Ureter (tissue), 1 donor: ENCODE measurements at places on chromosomes 2 and 18. TPM values are rescaled to one million over a fixed set of nuclear protein-coding genes. Genes with fewer than 3 reads are reported as not detected.

MAIP1 gene
- 14.1 TPM for total RNA-seq

IKZF2 gene
- 118 TPM for total RNA-seq

NCKAP1 gene
- 174 TPM for total RNA-seq

DPP10 gene
- total RNA-seq: 1.0 TPM

SLC11A1 gene
- total RNA-seq: 16.5 TPM

GRCh38 chr18:47901624-47902362, 28.7 kb downstream of the SMAD2 start:
- no peak for DNase-seq

GRCh38 chr2:137206069-137206468, 440.7 kb downstream of the THSD7B start:
- DNase-seq: no peak

GRCh38 chr2:1294900-1295299, 118.4 kb upstream of the TPO start:
- DNase-seq: no peak

DNA sequence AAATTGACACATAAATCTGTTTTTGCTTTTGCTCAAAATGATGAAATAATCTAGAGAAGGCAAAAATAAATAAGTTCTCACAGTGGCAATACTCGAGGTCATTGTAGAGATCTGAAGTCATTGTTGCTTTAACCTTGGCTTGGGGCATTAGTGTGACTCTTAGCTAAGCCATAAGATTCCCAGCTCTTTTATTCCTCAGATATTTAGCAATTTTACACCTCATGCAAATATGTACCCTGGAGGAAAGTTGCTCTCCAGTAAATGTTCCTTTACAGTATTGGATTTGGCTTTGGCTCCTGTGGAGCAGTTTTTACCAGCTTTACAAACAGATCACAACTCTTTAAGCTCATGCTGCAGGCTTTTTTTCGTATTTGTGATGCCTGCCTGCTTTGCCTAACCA, 134.2 kb upstream of the NABP1 start:
- DNase-seq: no peak

DNA sequence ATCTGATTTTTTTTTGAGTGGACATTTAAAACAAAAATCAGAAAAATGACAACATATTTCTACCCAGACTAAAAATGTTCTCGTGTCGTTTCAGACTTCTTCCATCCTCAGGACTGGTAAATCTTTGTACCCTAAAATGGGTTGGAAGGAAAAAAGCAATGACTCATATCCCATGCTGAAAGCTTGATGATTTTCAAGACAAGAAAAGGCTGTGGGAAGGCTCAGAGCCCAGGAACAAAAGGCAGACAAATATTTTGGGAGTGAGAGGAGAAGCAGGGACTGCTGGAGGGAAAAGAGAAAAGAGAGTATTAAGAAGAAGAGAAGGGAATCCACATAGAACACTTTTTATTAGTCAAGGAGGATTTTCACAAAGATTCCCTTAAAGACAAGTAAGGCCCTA, 77.1 kb upstream of the CTAGE1 start:
- no peak for DNase-seq

DNA sequence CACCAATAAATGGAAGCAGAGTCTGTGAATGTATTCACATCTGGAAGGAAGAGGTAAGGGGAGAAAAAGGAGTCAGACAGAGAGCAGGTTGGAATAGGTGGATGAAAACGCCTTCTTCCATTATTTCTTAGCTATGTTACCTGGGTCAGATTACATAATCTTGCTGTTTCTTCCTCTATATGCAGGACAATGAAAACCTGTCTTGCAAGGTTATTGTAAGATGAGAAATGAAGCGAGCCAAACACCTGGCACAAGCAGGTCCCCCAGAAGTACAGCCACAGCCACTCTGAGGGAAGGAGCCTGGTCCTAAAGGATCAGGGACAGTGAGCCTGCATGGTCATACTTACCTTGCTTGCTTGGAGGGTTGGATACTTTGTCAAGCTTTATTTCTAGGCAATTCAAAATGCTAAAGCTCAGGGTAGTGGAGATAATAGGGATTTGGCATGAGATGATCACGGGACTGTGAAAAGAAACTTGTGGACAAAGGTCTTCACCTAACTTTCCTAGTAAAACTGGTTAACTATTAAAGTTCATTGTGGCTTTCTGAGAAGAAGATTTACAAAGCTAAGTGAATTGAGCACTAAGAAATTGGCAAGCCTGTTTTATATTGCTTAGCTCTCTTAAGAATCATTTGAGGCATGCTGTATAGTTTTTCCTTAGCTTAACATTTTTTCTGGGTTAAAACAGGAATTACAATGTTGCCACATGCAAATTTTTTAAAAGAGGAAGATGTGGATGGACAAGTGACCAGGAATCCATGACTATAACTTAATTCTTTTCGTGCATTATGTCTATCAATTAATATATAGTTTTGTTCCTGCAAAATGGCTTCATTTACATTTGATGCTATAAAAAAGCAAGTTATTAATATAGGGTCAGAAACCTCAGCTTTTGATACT, 15.7 kb upstream of the PLA2R1 start:
- no peak for DNase-seq

GRCh38 chr2:168592181-168592831, 136.2 kb downstream of the CERS6 start:
- no peak for DNase-seq

DNA sequence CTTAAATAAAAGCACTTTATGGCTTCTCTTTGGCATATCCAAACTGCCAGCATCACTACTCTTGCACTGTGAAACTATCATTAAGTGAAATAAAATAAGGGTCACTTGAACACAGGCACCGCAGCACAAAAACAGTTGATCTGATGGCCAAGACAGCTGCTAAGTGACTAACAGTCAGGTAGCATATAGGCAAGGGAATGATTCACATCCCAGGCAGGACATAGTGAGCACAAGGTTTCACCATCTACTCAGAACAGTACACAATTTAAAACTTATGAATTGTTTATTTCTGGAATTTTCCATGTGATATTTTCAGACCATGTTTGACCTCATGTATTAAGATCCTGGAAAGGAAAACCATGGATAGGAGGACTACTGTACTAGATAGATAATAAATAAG, 214.2 kb downstream of the MREG start:
- no peak for DNase-seq

- no peak for DNase-seq
These were observed 6.6 kb downstream of the ATOH8 start for GRCh38 chr2:85760371-85760770.

- DNase-seq: no peak
These were observed 49.4 kb upstream of the STON1 start for GRCh38 chr2:48480526-48480925.

- DNase-seq: no peak
These were observed 67.6 kb downstream of the TPGS2 start for GRCh38 chr18:36761186-36761698.

GRCh38 chr18:11937874-11938478, 29.9 kb upstream of the MPPE1 start:
- DNase-seq: peak; percentile 71

GRCh38 chr2:36706021-36706876, 9.7 kb downstream of the VIT start:
- no peak for DNase-seq

- DNase-seq: no peak
These were observed 24.4 kb downstream of the PUM2 start for GRCh38 chr2:20326163-20326780.
